ENCODE measurements at places on chromosomes 6 and 20.

DNA sequence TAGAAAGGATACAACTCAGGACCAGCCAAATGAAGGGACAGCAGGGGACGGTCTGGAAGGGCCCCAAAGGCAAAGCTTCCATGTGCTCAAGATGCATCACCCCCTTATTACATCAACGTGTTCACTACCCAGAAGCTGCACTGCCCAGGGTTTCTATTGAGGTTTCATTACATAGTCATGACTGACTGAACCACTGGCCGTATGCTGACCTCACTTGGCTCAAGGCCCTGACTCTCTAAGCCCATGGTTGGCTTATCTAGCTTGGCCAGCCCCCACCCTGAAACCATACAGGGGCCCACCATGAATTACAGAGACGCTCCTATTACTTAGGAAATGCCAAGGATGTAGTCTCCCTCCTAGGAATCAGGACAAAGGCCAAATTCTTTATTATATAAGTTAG lies 179.4 kb downstream of the FOXC1 start:
- DNase-seq = peak; percentile 57

DNA sequence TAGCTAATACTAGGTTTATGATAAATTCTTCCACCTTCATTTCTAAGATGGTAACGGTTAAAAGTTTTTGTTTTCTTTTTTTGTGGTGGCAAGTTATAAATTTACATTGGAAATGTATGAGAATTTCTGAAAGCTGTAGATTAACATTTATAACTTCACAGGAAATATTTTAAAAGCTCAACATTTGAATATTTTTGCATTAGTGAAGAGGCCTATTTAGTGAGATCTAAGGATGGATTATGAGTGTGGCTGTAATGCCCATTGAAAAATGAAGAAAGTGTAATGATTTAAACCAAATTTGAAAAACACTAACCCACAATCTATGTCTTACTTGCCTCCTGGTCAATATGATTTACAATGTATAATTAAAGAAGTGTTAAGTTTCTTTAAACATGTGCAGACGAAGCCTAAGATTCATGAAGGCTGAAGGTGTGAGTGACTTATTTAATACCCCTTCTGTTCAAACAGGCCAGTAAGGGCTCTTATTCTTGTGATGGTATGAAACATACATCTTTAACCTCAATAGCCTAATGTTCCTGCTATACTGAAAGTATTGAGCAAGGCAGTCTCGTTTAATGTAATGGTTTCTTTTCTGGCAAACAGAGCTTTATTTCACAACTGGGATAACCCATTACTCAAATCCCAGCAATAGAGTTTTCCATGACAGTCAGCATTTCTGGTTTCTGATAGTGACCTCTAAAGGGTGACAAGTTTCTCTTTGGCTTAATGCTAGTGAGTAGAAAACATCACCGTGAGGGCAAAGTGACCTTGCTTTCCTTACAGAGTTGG lies 13.2 kb downstream of the HDGFL1 start:
- no peak for DNase-seq

GRCh38 chr6:158040804-158041347 lies 59.2 kb downstream of the SYNJ2 start:
- DNase-seq = no peak

GRCh38 chr6:20497216-20498040 lies 36.8 kb upstream of the CDKAL1 start:
- no peak for DNase-seq

- no peak for DNase-seq
Observed at GRCh38 chr20:4216866-4217265, 201.5 kb upstream of the RNF24 start.

DNA sequence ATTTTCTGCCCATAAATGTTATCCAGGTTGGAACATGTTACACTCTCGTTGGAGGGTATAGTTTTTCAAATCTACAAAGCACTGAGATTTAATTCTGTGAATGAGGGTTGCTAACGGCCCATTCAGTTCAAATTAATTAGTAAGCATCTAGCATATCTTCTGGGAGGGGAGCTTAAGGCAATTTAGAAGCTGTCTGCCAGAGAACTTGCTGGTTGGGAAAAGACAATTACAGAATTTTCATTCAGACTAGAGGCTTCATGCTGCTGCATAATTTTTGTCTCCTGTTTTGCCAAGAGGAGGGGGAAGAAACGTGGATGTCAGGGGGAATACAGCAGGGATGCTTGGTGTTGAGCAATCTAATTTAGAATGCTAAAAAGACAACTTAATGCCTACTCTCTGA lies 268.3 kb upstream of the FAM83B start:
- no peak for DNase-seq

DNA sequence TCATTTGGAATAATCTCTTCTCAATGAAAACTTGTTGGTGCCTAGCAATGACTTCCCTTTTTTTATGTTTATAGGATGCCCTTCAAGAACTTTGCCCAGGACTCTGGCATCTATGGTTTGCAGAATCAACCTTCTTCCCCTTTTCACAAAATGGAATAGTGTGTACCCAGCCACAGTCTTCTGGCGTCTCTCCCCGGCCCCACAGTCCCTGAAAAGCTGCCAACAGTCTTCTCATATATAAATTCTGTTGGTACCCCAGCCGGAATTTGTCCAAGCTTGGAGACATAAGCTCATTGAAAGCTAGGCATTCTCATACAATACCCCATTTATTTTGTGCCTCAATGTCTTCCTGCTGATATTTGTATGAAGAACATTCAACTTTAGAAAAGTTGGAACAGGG lies 26.4 kb upstream of the MCM3 start:
- peak; percentile 81 for DNase-seq

DNA sequence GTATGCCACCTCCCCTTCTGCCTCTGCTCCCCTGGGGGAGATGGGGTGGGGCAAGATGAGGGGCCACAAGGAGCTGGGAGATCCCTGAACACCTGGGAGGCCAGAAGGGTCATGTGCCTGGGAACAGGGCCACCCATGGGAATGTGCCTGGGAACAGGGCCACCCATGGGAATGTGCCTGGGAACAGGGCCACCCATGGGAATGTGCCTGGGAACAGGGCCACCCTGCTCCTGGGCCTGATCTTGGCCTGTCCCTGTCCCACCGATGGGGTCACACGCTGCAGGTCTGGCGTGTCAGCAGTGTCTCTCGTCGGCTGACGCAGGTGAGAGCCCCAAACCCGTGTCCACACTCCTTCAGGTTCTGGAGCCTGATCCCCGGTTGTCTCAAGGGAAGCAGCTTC lies 4.4 kb downstream of the RGS19 start:
- no peak for DNase-seq

DNA sequence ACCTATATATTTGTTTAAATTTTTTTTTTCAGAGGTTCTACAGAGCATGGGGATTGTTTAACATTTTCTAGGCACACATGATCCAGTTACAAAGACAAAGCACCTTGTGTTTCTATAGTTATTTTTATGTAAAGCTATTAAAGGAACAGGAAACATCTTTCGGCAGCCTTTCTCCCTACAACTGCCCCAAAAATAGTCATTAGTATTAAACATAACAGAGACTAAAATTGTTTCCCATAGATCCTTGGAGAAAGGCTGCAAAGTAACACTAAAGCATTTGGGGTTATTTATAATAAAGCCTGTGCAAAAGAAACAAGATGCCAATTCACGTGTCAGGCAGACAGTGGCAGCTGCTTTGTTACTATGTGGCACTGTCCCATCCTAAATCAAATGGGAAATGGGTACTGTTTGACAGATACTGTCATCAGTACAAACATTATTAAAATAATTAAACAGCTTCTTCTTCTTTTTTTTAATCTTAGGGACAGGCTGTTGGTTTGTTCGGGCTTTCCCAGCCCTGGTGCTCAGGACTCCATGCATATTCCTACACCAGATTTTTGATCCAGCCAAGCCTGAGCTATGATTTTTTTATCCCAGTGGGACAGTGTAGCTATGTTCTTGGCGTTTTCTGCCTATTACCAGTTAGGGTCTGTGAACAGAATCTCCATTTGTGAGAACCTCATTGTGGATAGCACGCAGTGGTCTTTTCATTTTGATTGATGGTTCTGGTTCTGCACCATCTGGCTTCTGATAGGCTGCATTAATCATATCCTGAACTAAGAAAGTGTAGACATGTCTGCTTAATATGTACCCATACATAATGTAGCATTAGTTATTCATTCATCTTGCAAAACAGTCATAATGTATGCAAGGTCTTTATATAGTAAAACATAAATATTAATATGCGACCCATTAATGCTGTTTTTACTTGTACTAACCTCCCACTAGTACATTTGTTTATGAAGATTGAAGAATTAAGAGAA lies 460.4 kb upstream of the SOX4 start:
- DNase-seq = no peak

DNA sequence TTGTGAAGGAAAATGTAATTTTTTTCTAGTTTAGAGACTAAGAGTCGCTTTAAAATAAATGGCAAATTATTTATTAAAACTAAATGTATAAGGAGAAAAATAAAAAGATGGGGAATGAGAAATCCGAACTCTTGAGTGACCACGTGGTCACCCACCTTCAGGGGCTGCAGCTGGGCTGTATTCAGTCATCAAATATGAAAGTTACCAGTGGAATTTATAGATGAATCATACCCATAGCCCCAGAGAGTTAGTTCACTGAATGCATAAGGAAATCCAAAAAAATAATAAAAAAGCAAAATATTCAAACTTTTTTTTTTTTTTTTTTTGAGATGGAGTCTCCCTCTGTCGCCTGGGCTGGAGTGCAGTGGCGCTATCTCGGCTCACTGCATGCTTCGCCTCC lies 947.7 kb upstream of the ADGRB3 start:
- no peak for DNase-seq

DNA sequence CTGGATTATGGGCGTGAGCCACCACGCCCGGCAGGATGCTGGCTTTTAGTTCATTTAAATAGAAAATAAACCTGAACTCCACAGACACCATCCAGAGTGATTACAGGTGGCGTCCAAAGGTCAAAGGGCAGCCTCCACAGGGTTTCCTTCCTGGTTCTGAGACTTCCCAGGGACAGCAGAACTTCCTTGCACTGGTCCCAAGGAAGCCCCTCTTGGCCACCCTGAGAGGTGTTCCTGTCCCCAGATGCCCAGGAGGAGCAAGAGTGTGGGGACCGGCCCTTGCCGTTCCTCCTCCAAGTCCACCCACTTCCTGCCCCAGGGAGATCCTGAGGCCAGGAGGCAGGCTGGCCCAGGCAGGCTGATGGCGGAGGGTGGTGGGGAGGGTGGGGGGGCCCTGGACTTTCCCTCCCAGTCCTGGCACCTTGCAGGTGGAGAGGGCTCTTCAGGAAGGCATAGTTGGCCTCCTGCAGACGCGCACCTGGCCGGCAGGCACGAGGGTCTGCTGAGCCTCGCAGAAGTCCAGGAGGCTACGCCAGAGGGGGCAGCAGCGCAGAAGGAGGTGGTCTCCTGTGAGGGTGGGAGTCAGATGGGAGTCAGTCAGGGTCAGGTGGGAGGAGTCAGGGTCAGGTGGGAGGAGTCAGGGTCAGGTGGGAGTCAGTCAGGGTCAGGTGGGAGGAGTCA lies 5.0 kb downstream of the FNDC11 start:
- DNase-seq = no peak

DNA sequence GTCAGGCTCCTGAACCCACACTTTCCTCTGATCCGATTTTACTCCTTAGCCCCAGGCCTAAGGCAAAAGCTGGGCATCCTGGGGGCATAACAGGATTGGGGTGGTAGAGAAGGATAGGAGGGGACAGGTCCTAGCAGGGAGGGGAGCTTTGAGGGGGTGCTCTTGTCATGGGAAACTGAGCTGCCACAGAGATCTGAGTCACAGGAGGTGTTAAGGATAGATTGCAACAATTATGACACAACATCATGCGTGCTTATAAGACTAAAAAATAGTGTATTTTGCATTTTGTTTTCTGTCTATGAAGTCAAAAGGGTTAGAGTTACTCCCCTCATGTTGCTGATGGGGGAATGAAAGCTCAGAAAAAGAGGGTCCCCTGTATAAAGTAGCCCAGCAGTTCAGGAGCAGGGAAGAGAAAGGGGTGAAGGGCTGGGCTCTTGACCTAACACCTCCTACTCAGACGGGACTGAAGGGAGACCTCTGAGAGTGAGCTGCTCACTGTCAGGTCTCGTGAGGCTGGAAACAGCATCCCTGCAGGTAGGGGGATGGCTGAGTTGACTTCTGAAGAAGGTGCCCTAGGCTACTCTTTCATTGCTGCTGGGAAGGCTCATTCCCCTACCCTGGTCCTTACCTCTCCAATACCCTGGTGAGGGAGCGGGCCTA lies 2.0 kb downstream of the GLP1R start:
- no peak for DNase-seq

GRCh38 chr6:71457929-71458328 lies 169.3 kb downstream of the OGFRL1 start:
- no peak for DNase-seq

DNA sequence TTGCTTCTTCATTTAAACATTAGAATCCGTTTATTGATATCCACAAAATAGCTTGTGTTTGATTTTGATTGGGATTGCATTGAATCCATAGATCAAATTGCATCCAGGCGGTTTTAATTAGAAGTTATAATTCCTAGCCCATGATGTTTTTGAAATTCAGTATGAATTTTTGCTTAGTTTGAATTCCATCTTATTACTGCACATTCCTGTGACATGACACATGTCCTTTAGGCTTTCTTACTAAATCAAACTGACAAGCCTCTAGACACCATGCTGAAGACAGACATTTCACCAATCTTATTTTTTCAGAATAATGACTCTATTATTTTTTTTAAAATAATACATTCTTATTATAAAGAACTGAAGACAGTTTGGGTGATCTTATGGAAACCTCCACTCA lies 21.4 kb upstream of the PI16 start:
- no peak for DNase-seq

GRCh38 chr6:79373880-79374279 lies 139.4 kb upstream of the HMGN3 start:
- DNase-seq = no peak

DNA sequence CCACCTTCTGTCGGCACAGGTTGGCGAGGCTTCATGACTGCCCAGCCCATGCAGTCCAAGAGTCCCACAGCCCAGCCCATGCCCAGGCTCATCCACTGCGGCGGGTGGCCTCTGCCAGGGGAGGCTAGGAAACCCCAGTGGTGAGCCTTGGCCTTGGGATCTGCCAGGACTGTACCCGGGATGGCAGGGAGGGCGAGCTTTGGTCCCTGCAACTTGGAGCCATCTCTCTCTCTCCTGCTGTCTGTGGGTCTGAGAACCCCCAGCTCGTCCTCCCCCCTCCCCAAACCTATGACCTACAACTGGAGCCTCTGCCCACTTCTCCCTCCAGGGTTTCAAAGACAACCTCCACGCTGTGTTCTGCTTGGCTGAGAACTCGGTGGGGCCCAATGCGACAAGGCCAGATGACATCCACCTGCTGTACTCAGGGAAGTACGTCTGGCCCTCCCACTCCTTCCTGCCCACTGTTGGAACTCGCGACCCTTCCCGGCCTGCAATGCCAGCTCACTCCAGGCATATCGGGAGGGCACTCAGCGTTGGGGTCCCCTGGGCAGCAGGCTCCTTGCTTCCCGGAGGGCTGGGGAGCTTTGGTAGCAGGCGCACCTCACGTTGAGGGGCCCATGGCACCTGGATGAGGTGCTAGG lies 19.7 kb downstream of the NPEPL1 start:
- no peak for DNase-seq

- DNase-seq = no peak
Observed at GRCh38 chr6:125151700-125152099, 1.9 kb upstream of the TPD52L1 start.

All from hematopoietic multipotent progenitor cell treated with erythropoietin and hydrocortisone succinate and interleukin-3 and kit ligand, for 4 days (in vitro differentiated cells).